ENCODE measurements at places on chromosomes 2 and 18.

DNA sequence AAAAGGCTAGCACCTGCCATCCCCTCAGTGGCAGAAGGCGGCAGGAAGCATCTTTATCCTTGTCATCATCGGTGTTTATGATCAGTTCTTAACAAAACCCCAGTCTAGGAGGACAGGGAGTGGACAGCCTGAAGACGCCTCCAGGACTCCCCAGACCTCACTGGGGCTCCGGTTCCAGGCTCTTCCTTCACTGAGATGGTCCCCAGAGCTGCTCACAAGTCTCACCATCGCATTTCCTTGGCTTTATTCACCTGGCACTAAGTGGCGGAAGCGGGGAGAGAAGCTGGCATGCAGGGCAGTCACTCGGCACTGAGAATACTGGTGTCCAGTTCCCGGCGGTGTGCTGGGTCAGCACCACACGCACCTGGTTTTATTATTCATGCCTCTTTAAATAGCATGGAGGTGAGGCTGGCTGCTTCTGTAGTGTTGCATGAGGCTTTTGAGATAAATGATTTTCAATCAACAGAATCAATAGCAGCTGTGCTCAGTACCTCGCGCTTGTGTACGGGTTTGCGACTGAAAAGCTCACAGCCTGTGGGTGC lies 68.7 kb downstream of the CABLES1 start:
- no peak for DNase-seq

DNA sequence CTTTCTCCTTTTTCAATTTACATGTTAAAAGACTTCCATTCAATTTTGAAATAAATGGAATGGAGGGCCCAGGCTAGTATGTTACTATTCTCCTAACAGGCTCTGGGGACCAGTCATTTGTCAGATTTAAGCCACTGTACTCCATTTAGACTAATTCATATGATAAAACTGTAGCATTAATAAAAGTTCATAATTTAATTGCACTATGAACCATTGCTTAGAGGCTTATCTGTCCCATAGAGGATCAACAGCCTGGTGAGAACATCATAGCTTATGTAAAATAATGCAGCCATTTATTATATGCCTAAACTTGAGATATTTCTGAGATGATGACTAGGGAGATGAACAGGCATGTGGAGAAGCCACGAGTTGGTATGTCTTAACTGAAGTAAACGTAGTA lies 156.0 kb downstream of the RIT2 start:
- DNase-seq: no peak

DNA sequence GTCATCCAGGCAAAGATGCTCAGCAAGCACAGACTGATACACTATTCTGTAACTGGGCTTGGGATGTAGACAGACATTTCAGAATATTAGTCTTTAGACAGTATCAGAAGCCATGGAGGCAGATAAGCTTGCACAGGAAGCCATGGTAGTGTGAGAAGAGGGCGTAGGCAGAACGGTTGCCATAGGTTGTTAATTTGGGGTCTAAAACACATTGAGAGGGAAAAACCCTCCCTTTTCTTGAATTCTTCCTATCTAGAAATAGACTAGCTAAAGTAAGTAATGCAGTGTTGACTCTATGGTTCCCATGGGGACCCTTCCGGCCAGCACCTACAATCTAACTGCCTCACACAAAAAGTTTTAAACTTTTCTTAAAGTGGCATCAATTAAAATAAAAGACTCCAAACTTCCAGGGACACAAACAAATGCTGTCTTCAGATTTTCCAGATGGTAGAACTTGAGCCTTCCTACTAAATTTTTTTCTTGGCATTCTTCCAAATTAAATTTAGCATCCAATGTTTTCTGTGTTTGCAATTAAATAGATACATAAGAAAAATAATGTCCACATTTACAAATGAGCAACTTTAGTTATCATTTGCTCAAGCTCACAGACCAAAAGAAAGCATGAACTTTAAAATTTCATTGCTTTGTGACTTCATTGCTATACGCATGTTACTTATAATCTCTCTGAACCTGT lies 1.9 kb downstream of the PRKRA start:
- no peak for DNase-seq

- DNase-seq: no peak
Observed at GRCh38 chr18:48785091-48785614, 165.6 kb downstream of the SMAD7 start.

DNA sequence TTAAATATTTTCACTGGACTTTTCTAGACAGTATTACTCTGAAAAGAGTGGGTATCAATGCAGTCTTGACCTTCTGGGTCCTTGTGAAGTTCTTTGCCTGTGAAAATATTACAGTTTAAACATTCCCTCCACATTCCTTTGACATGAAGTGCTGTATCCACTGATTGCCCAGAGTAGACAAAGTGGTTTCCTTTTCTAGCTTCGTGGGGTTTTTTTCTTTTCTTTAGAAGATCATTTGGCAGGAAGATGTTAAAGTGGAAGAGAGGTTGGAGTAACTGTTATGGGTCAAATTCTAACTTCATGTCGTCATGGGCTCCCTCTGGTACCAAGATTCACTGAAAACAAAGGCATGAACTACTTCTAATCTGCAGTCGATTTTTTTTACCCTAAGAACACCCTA lies 496.9 kb downstream of the EPHA4 start:
- no peak for DNase-seq

- no peak for DNase-seq
Observed at GRCh38 chr18:6487968-6488367, 73.3 kb upstream of the L3MBTL4 start.

GRCh38 chr2:218401890-218402289 lies 2.2 kb downstream of the CTDSP1 start:
- no peak for DNase-seq

- peak; percentile 92 for DNase-seq
Observed at GRCh38 chr2:127025359-127026166, 81.4 kb downstream of the BIN1 start.

DNA sequence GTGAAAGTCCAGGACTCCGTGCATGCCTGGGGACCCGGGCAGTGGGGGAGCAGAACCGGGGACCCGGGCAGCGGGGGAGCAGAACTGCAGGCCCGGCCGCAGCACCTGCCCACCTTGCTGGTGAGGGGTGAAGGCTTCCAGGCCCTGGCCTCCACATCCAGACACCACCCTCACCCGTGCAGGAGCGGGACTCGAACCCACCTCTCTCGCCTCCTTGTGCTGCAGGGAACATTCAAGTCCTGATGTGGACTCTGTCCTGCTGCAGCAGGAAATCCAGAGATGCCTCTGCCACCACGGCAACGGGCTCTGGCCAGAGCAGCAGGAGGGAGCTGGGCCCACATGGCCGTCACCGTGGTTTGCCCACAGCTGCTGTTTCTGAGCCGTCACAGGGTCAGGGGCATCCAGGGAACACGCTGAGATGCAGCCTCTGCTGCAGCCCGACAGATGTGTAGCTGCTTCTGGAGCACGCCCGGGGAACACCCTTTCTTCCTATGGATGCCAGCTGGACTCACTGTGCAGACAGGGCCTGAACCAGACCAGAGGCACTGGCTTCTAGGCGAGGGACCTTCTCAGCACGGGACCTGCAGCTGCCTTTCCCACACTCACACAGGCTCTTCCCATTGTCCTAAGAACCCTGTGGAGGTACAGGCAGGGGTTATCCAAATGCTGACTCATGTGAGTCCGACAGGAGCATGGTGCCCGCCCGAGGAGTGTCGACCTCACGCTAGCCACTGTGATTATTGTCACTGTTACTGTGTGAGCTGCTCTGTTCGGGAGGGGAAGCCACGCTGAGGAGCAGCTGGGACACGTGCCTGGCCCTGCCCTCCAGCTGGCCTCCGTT lies 89.2 kb upstream of the CTDP1 start:
- no peak for DNase-seq

DNA sequence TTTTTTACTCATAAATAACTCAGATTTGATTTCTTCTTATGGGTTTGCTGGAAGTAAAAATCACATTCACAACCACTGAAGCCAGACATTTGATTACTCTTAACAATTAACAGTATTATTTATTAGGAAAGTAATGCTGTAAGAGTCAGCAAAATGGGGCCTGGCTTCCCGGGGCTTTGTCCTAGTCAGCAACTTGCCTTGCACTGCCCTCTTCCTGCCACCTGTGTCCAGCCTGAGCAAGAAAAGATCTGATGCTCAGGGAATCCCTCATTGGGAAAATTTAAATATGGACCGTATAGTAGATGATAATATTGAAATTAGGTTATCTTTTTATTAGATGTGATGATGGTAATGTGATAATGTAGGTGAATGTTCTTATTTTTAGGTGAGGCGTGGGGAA lies 30.8 kb upstream of the ACYP2 start:
- no peak for DNase-seq

GRCh38 chr2:41000374-41000773 lies 548.5 kb upstream of the SLC8A1 start:
- DNase-seq: no peak

DNA sequence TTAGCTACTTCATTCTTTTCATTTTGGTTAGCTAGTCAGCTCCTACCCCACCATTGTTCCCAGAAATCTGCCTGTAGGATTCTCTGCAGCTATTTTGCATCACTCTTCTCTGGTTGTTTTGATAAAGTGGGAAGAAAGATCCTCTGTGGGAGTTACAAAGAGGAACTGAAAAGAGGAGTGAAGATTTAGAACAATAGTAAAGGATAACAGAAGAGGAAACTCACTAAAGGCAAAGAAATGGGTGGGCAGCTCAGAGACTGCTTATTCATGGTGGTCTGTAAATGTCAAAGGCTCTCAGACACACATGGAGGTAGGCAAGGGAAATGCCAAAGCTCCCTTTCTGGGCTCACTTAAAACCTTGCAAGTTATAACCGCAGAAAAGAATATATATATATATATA lies 17.2 kb upstream of the CD207 start:
- no peak for DNase-seq

DNA sequence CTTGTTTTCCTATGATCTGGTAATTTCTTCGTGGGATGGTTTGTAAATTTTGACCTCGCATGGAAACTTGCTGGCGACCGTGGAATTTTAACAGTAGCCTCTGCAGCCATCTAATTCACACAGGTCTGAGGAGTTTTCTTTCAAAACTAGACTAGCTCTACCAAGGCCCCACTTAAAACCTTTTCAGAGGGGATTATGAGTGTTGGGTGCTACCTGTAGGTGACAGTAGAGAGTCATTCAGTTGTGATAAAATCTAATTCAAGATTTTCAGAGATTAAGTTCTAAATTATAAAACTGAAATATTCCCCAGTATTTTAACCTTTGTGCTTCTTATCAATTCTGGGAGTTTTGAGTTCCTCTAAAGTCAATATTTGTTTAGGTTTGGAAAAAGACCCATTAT lies 31.0 kb downstream of the THSD7B start:
- DNase-seq: no peak

GRCh38 chr18:42159146-42159545 lies 204.1 kb downstream of the PIK3C3 start:
- DNase-seq: no peak

- DNase-seq: no peak
Observed at GRCh38 chr2:129144082-129144791, 825.6 kb upstream of the HS6ST1 start.

DNA sequence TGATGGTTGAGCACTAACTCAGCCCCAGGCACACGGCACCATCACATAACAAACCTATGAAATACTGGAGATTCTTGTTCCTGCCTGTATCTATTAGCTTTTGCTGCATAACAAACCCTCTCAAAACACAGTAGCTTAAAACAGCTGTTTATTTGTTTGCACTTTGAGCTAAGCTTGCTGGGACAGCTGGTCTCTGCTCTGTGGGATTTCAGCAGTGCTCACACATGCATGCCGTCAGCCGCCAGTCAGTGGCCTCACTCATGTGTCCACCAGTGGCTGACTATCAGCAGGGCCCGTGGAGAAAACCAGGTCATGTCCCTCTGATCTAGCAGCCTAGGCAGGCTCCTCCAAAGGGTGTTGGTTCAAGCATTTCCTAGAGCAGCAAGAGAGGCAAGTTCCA lies 52.8 kb upstream of the RAB12 start:
- no peak for DNase-seq

- no peak for DNase-seq
Observed at GRCh38 chr2:99644419-99644787, 154.6 kb upstream of the REV1 start.

GRCh38 chr18:49023271-49023937 lies 72.6 kb upstream of the SMAD7 start:
- peak; percentile 12 for DNase-seq

- no peak for DNase-seq
Observed at GRCh38 chr2:168571061-168571460, 115.0 kb downstream of the CERS6 start.

DNA sequence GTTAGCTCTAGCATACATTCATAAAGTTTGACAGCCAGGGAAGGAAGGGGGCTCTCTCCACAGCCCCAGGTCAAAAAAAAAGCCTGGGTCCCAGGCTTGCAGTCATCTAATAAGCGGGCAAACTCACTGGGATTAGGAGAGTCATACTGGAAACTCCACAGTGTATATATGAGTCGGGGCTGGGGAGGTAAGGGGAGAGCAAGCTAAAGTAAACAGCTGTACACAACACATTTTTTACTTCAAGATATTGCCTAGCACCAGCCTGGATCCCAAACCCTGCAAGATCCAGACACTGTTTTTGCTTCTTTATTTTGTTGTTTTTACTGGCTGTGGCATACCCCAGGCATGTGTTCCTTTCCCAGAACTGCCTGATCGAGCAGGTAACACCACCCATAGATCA lies 291.3 kb upstream of the TANK start:
- DNase-seq: no peak

- no peak for DNase-seq
Observed at GRCh38 chr2:240974771-240975572, 23.4 kb upstream of the SNED1 start.

All from lower leg skin (tissue), 4 donors.